ENCODE measurements at places on chromosomes 3 and 15.

- no peaks in the 10 kb centered on the region for H3K4me1 ChIP-seq
- no peak overlapping the region for H3K27ac ChIP-seq
- no peak for DNase-seq
- no peaks in the 10 kb centered on the region for H3K27me3 ChIP-seq
- no peak overlapping the region for H3K4me3 ChIP-seq
Observed at GRCh38 chr15:29636140-29636539, 186.1 kb downstream of the TJP1 start.

GRCh38 chr3:100561459-100562158, 47.8 kb upstream of the ADGRG7 start:
- H3K27me3 ChIP-seq = no peaks in the 10 kb centered on the region
- no peaks in the 10 kb centered on the region for H3K36me3 ChIP-seq
- no peak for DNase-seq
- peak overlapping the region; percentile 61 for H3K27ac ChIP-seq
- H3K4me1 ChIP-seq = peaks cover 13% of the 10 kb centered on the region

DNA sequence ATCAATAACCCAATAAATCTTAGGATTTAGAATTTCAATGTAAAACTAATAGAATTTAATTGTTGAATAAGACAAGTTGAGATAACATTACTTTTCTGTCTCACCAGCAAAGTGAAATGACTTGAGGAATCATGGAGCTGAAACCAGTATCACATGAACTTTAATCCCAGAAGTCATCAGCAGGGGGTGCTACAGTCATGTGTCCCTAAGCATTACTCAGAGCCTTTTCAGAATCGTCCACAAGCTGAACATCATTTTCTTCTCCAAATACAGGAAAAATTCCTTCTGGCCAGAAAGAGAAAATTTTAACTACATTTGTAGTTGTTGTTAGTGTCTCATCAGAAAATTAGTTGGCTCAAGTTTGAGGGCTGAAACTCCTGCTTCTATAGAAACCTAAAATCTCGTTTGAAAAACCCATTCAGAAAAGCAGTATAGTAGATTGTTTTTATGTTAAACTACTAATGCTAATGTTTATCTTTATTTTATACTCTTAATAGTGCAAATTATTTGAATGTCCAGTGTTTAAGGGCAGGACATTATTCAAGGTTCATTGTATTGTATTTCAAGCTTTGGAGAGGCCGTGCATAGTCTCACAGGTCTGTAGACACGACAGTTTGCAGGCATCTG, 384.1 kb downstream of the PLOD2 start:
- no peaks in the 10 kb centered on the region for H3K27me3 ChIP-seq
- H3K36me3 ChIP-seq = no peaks in the 10 kb centered on the region
- DNase-seq = peak; percentile 84
- H3K27ac ChIP-seq = no peak overlapping the region
- H3K4me1 ChIP-seq = no peaks in the 10 kb centered on the region

DNA sequence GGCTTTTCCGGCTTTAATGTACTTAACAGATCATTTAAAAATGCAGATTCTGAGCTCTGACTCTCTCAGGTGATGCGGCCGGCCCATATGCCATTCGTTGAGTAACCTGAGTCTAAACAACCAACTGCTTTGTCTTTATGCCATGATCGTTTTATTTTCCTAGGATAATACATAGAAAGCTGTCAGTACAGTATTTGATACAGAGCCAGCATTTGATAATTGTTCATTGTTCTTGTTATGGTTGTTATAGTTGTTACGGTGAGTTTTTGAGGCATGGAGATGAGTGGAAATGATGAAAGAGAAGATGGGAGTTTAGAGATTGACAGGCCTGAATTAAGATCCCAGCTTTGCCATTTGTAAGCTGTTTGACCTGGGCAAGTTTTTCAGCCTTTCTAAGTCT, 40.0 kb downstream of the TMEM45A start:
- H3K36me3 ChIP-seq = no peaks in the 10 kb centered on the region
- no peaks in the 10 kb centered on the region for H3K27me3 ChIP-seq
- no peak overlapping the region for H3K27ac ChIP-seq
- H3K4me3 ChIP-seq = no peak overlapping the region
- no peak for DNase-seq
- H3K4me1 ChIP-seq = no peaks in the 10 kb centered on the region

DNA sequence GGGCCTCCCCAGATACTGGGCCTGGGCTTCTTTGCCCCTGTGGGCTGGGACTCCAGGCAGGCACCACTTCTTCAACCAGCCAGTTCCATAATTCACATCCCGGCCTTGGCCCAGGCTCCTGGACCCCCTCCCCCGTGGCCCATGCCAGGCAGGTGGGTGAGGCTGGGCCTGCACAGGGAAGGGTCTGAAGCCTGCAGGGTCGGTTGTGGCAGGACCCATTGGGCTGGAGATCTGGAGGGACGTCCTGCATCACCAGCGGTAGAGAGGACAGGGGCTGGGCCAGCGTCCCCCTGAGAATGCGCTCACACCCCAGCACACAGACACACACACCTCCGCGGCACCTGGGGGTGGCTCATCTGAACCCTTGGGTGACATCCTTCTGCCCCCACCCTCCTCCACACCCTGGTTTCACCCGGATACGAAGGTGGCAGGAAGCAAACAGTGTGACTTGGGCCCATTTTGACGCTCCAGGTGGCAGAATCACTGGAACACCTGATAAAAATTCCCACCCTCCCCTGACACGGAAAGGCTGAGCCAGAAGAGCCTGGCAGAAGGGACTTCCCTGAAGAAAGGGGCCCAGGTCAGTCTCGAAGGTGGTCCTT, 15.4 kb downstream of the ZDHHC19 start:
- H3K4me1 ChIP-seq = peaks cover 12% of the 10 kb centered on the region
- no peaks in the 10 kb centered on the region for H3K27me3 ChIP-seq
- H3K4me3 ChIP-seq = no peak overlapping the region
- no peaks in the 10 kb centered on the region for H3K36me3 ChIP-seq
- DNase-seq = no peak

DNA sequence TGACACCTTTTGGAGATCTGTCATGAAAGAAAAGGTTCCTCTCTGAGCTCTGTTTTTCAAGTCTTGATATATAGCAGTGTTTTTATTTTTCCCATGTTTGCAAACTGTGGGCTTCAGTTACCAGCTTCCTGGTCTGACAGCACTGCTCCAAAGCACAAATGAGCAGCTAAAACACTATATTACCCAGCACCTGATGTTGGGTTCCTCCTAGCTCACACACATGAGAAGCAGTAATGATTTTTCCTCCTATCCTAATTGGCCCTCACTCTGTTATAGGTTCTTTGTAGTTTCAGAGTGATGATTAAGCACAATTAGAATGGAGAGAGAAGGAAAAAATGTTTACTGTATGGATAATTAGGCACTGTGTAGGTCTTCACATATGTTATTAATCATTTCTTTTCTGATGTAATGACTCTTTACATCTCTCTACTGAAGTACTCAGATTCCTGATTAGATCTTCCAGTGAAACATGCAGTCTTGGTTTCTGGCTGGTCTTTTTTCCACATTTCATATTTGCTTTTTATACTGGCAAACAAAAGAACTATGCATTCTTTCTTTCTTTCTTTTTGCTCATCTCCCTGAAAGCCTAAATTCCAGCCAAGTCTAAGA, 939.7 kb downstream of the NSUN3 start:
- H3K27me3 ChIP-seq = no peaks in the 10 kb centered on the region
- DNase-seq = no peak
- H3K4me3 ChIP-seq = no peak overlapping the region
- no peaks in the 10 kb centered on the region for H3K4me1 ChIP-seq
- no peaks in the 10 kb centered on the region for H3K36me3 ChIP-seq

DNA sequence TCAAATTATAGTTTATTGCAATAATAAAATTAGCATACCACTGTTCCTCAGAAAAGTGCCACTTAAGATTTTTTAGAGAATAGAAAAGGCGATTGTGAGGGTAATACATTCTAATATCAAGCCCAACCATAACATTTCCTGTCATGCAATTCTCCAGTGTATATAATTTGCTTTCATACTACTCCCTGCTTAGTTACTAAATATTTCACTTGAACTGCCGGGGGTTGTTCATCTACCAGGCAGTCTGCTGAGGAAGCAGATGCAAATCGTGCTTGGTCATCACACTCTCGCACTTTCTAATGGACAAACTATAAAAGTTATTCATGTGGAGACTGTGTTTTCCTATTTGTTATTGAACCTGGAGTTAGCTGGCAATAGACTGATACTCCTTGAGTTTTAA, 645.6 kb upstream of the CBLB start:
- DNase-seq = no peak
- no peak overlapping the region for H3K4me3 ChIP-seq
- H3K36me3 ChIP-seq = no peaks in the 10 kb centered on the region
- no peaks in the 10 kb centered on the region for H3K4me1 ChIP-seq
- no peaks in the 10 kb centered on the region for H3K27me3 ChIP-seq

GRCh38 chr15:24292837-24293236, 382.7 kb upstream of the NPAP1 start:
- no peaks in the 10 kb centered on the region for H3K27me3 ChIP-seq
- no peak overlapping the region for H3K27ac ChIP-seq
- H3K4me1 ChIP-seq = no peaks in the 10 kb centered on the region
- no peak overlapping the region for H3K4me3 ChIP-seq
- H3K36me3 ChIP-seq = no peaks in the 10 kb centered on the region

DNA sequence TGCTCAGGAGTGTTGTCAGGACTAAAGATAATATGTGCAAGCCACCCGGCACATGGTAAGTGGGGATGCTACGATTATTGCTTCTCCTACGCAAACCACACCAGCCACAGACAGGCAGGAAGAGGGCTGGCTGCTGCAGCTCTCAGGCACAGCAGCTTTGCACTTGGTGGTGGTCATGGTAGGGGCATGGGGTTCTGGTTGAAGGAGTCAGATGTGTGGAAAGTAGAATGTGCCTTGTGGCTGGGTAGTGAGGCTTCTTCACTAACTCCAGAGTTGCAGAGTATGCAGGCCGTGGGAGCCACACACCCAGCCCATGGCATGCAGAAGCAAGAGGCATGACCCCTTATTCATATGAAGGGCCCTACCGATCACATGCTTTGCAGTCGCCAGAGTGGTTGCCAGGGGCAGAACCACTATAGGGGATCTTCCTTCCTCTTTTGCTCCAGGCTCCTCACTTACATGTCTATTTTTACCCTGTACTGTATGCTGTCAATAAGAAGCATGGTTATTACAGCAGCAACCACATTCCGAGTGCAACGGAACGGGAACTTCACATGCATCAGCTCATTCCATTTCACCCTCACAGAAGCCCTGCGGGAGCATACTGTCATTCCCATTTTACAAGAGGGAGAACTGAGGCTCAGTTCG, 59.2 kb upstream of the HERC1 start:
- H3K4me1 ChIP-seq = no peaks in the 10 kb centered on the region
- DNase-seq = no peak
- H3K36me3 ChIP-seq = no peaks in the 10 kb centered on the region
- H3K27ac ChIP-seq = no peak overlapping the region

DNA sequence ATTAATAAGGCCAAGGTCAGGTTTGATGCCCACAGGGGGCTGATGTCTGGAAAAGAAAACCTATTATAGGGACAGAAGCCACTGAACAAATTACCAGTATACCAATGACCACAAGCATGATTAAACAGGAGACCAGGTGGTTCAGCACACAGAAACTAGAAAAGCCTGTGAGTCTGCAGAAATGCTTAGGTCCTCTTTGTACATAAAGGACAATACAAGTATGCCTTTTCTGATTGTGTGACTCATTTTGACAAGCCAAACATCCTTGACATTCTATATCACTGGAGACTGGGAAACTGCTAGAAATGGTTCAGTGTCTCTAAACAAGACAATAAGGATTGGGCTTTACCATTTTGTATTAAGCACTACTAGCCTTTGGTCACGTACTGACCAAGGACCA, 113.2 kb upstream of the MYO5C start:
- DNase-seq = no peak
- H3K27me3 ChIP-seq = no peaks in the 10 kb centered on the region
- no peaks in the 10 kb centered on the region for H3K36me3 ChIP-seq
- H3K4me1 ChIP-seq = no peaks in the 10 kb centered on the region
- H3K27ac ChIP-seq = no peak overlapping the region

DNA sequence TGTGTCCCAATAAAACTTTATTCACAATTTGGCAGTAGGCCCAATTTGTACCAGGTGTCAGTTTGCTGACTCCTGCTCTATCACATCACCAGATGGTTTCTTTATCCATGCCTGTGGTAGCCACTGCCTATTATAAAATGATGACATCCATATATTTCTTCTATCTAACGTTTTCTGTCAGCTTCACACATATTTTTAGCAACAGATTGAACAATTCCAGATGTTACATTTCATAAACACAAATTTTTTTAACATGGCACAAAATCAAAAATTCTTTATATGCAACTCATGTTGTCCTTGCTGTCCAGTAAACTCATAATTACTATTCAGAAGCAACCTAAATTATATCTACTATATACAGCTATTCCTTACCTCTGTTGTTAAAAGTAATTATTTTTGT, 1371.6 kb downstream of the NSUN3 start:
- no peak overlapping the region for H3K27ac ChIP-seq
- no peak overlapping the region for H3K4me3 ChIP-seq
- H3K27me3 ChIP-seq = no peaks in the 10 kb centered on the region
- no peaks in the 10 kb centered on the region for H3K4me1 ChIP-seq
- H3K36me3 ChIP-seq = no peaks in the 10 kb centered on the region

DNA sequence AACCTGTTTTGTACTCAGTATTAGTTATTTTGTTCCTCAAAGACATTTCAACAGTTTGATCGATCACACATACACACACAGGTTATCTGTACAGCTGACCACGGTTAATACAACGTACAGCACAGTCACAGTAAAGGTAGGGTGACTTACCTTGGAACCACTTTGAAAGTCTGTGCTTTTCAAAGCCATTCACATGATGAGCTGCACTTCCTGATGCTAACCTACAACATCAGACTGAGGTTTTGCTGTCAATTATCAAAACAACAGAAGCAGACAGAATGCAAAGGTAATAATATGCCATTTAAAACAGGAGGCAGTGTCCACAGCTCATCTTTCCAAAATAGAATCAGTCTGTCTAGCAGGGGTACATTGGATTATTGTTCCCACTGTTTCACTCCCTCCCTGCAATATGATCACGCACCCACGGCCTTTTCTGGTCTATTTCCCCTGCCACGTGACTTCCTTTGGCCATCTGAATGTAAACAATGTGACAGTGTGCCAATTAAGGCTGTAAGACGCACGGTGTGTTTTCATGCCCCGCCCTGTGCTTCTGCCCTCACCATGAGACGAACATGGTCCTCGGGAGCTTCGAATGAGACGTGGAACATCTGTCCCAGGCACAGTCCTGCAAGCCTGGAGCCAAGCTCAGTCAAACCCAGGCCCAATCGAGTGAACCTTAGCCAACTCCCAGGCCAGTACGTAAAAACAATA, 102.4 kb downstream of the FMN1 start:
- no peaks in the 10 kb centered on the region for H3K36me3 ChIP-seq
- H3K27me3 ChIP-seq = no peaks in the 10 kb centered on the region
- H3K27ac ChIP-seq = no peak overlapping the region
